Left lobe of liver (tissue), 2 donors: ENCODE measurements at places on chromosomes 3 and 15.

GRCh38 chr15:94023531-94023930 is 207.8 kb upstream of the MCTP2 start:
- no peak for DNase-seq

GRCh38 chr15:73950831-73951561 is 24.7 kb downstream of the LOXL1 start:
- DNase-seq = peak; percentile 65

DNA sequence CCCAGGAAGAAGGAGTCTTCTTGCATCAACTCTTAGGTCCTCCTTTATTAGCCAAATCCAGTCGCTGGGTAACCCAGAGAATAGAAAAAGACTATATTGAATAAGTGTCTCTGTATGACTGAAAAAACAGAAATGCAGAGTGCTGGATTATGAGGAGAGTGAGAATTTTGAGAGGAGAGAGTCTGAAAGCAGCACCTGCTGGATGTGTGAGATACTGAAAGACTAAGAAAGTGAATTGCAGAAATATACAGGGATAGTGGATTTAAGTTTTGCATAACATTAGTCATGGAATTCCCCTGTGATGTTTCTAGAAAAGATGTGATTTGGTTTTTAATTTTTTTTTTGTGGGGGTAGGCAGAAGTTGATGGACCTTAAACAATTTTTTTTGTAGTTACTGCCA is 296.5 kb downstream of the MECOM start:
- DNase-seq = no peak

GRCh38 chr3:62647711-62648110 is 227.5 kb downstream of the CADPS start:
- DNase-seq = no peak

- no peak for DNase-seq
Observed at GRCh38 chr3:32309654-32310242, 71.3 kb downstream of the CMTM8 start.

GRCh38 chr15:43749690-43750345 is 3.6 kb downstream of the PDIA3 start:
- no peak for DNase-seq

DNA sequence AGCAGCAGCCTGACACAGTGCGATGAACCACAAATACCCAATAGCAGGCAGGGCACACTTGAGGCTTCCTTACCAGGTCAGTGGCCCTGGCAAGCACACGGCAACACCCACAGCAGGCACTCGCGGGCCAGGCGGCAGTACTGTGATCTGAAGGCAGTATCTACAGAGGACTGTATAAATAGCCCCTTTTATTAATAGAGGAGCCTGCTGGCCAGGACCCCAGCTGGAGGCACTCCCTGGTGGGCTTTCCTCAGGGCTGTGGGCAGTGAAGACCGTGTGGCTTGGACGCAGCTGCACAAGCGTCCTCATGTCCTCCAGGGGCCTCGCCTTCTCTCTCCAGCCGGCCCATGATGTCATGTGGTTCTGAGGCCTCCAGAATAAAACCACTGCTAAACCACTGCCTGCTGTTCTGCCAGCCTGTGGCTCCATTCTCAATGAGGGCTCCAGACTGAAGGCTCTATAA is 44.1 kb downstream of the LRIG1 start:
- no peak for DNase-seq

GRCh38 chr15:39406485-39406884 is 174.4 kb upstream of the THBS1 start:
- no peak for DNase-seq

DNA sequence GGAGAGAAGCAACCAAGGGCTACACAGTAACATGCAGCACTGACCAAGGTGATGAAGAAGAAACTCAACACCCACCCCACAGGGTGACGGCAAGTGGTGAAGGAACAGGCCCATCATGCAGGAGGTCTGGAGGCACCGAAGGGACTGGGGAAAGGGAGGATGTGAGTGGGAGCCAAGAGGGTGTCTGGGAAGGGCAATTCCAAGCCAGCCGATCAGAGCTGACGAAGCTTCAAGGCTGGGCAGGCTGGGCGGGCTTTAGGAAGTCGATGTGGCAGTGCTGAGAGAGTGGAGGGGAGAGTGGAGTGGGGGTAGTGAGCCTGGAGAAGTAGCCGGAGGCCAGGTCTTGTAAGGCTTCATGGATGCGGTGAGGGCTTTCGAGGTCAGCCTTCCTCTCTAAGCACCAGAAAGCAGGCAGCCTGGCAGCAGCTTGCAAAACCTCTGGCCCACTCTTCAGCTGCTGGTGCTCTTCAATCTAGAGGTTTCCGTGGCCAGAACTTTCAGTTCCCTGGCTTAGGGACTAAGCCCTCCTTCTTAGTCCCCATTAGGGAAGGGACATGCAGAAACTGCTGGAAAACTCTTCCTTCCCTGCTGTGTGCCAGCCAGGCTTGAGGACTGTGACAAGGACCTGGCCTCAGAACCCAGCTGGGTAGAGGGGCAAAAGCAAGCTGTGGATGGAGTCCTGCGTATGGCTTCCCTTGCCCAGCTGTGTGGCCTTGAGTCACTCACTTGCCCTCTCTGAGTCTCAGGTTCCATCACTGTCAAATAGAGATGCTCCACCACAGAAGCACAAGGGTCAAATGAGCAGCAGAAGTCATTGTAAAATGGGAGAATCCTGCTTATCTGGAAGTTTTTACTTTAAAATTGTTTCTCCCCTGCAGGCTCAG is 72.1 kb downstream of the TLE3 start:
- no peak for DNase-seq

DNA sequence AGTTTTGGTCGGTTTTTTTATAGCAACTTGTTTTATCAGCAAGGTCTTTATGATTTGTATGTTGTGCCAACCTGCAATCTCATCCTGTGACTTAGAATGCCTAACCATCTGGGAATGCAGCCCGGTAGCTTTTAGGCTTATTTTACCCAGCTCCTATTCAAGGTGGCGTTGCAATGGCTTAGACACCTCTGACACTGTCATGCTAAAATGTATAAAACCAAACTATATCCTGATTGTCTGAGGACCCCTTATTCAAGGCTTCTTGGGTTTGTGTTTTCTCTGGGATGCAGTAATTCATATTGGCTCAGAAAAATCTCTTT is 209.0 kb upstream of the ALCAM start:
- DNase-seq = no peak

GRCh38 chr3:151074256-151074655 is 11.2 kb upstream of the MED12L start:
- DNase-seq = no peak

DNA sequence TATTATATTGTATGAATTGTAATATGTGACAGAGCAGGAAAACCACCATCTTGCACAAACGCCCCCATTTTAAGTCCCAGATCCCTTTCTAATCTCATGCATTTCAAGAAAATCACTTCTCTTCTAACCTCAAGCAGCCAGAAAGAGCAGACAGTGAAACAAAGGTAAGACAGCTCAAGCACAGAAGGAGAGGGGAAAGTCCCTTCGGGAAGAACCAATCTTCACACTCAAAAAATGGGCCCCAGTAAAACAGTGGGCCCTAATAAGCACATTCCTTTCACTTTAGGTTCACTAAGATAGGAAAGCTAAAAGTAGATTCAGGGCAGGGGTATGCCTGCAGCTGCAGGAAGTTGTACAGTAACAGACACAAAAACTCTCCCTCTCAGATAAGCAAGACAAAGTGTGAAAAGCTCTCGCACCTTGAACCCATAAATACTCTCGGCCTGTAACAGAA is 1268.7 kb downstream of the SI start:
- no peak for DNase-seq
